GM06990 (cell line): ENCODE measurements at places on chromosomes 7 and 10.

GRCh38 chr10:118926441-118926840 lies 103.1 kb upstream of the NANOS1 start:
- no peak for DNase-seq

DNA sequence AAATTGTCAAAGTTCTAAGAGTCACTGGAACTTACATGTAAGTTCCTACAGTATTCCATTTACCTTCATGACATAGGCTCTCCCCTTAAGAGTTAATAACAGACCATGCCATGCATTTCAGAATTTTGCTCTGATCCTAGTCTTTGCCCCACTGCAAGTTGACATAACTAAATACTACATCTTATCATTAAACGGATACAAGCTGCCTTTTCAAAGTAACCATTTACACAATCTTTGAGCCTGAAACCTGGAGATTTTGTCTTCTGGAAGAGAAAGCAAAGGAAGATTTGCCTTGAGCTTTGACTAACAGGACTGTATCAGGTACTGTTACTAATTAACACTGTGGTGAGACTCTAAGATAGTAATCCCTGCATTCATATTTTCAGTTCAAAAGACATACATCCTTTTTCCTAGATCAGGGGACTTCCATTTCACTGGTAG lies 9.3 kb upstream of the AKR1D1 start:
- no peak for DNase-seq

- DNase-seq, result no peak
Observed at GRCh38 chr10:44743535-44743934, 167.6 kb upstream of the TMEM72 start.

DNA sequence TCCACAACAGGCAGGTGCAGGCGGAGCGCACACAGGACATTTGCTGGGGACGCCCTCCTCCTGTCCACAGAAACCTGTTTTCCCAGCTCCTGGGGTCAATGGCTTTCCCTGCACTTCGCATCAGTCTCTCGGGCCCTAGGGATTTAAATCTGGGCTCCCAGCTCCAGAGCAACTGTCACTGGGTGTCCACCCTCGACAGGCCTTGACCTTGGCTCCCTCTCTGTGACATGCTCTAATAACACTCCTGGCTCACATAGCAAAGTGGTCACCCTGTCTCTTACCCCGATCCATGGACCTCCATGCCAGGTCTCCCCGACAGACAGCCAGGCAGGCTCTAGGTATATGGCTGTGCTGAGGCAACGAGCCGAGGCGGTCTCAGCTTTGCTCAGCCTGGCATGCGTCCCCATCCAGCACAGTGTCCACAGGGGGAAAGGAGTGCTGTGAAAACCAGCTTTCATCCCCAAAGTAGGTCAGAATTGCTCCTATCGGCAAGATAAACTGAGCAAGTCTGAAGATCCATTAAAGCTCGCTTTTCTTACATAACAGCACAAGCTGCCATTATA lies 195.6 kb downstream of the TNS3 start:
- DNase-seq, result no peak

GRCh38 chr10:21398563-21399231 lies 126.8 kb downstream of the SKIDA1 start:
- DNase-seq, result no peak

DNA sequence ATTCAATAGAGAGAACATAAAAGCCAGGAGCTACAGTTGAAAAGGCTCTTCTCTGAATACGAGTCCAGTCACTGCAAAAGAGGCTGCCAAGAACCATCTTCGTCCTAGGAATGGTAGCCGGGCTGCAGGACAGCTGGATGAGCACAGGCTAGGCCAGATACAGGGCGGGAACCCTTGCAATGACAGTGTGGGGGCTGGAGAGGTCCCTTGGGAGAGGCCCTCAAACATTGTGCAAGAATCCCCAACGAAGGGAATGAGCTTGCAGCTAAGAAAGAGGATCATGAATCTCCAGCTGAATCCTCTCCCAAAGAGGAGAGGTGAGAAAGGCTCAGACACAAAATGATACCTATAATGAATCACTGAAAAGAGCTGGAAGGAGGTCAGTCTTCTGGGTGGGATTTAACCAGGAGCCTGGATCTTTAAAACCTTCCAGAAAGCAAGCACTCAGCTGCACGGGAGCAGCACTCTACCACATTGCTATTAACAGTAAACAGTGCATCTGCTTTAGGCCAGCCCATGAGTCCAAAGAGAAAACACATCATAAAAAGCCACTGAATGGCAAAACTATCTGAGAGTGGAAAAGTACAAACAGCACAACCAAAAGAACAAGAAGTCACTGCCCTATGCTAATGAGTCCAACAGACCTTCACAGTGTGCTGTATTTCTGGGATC lies 287.9 kb downstream of the TNS3 start:
- no peak for DNase-seq

GRCh38 chr7:127751062-127751461 lies 99.1 kb downstream of the SND1 start:
- DNase-seq, result no peak

GRCh38 chr7:103951311-103951710 lies 38.1 kb downstream of the RELN start:
- no peak for DNase-seq

DNA sequence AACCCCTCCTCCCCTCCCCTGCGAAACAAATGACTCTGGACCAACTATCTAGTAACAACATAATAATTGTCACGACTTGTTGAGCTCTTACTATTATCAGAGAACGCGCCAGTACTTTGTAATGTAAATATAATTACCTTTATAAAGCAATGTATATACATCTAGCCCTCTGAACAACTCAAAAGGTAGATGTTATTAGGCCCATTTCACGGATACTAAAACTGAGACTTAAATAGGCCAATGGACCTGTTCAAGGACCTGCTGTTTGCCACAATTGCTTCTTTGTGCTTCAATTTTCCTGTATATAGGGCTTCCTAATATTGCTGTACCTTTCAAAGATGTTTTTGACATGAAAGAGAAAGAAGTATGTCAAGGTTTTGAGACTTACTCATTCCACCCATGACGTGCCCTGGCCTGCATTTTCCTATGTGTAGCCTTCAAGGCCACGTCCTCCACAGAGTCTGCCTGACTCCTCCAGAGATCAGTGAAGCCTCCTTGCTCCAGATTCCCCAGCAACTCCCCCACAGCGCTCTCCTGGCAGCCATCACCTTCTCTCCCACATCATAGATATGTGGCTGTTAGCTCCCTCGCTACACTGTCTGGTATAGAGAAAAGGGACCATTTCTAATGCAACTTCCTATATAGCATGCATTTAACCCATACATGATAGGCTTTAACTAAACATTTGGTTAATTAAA lies 156.6 kb downstream of the SKIDA1 start:
- DNase-seq, result no peak

GRCh38 chr7:14270099-14270498 lies 280.6 kb upstream of the ETV1 start:
- no peak for DNase-seq

- no peak for DNase-seq
Observed at GRCh38 chr7:128867842-128868623, 5.4 kb downstream of the ATP6V1F start.

- no peak for DNase-seq
Observed at GRCh38 chr10:60955957-60956425, 12.0 kb upstream of the RHOBTB1 start.

DNA sequence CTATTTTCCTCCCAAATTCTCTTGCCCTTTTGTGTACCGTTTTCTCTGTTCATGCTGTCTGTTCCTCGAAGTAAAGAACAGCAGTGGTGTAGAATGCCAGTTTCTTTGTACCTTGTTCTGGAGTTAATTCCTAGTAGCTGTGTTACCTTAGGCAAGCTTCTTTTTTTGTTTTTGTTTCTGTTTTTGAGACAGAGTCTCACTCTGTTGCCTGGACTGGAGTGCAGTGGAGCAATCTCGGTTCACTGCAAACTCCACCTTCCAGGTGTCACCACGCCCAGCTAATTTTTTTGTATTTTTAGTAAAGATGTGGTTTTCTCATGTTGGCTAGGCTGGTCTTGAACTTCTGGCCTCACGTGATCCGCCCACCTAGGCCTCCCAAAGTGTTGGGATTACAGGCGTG lies 221.2 kb downstream of the BBS9 start:
- DNase-seq, result no peak

- DNase-seq, result no peak
Observed at GRCh38 chr7:54326592-54327167, 215.5 kb upstream of the VSTM2A start.

- no peak for DNase-seq
Observed at GRCh38 chr10:94264085-94264484, 98.7 kb downstream of the NOC3L start.

- no peak for DNase-seq
Observed at GRCh38 chr7:131094685-131095084, 233.0 kb upstream of the MKLN1 start.

DNA sequence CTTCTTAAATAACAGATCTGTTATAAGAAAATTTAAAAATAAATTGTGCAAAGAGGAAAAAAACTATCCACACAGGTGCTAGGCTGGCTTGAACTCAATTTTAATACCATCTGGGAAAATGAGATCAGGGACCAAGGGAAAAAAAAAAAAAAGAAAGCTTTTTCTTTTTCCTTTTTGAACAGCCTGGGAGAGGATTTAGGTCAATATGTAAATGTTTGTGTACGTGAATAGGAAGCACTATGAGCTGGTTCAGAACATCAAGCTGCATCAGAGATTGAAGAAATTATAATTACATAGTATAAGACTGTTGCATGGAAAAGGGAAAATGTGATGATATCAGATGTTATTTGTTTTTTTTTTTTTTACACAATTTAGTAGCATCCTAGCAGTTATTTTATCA lies 548.0 kb downstream of the ARL4A start:
- no peak for DNase-seq

DNA sequence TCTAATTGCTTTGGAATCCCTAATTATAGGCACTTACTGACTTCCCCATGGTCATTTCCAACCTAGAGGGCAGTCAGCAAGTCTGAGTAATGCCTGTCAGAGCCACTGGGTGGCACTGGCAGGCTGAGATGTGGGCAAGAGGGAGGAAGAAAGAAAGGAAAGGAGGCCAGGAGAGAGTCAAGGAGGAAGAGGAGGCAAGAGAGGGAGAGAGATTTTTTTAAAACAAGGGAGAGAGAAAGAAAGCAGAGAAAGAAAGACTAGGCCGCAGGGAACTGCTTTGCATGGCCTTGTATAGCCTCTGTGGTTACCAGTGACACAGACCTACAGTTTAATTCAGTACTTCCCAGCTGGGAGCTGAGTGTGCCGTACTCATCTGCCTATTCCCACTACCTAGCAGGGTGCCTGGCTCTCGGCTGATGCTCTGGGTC lies 210.4 kb upstream of the ADO start:
- DNase-seq, result no peak

DNA sequence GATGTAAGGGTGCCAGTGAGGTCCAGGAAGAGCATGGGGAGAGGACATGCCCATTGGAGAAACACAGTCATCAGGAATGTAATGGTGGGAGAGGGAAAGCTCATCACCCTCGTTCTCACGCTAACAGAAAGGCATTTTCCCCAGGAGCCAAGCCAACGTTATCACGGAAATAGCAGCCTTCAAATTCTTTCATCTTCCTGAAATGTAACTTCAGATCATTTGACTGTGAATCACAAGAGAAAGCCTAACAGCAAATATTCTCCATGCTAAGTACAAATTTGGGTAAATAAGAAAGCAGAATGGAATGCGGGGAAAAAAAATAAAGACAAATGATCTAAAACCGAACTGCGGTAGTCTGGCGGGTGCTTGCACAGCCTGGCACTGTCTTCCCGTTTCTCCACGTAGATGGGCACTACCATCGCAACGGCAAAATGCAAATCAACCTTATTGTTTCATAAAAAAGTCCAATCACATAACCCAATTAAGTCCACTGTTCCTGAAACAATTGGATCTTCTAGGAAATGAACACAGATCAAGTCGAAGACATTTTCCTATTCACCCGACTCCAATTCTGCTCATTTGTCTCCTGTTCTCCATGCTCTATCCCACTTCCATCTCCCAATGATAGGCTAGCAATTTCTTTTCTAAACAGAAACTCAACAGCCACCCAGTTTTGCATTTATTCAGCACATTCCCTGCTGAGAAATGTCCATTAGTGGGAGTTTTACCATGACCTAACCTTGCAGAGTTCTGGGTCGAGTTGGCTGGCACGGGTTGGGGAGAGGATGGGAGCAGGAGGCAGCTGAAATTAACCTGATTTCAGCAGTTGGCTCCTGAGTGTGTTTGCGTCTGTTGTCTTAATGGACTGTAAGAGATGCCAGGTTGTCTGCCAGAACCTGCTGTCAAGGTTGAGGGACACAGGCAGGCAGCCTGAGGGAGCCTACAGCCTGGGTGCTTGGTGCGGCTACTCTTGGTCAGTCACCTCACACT lies 74.6 kb upstream of the FRMD4A start:
- no peak for DNase-seq

- no peak for DNase-seq
Observed at GRCh38 chr10:106959521-106959920, 205.0 kb downstream of the SORCS1 start.

DNA sequence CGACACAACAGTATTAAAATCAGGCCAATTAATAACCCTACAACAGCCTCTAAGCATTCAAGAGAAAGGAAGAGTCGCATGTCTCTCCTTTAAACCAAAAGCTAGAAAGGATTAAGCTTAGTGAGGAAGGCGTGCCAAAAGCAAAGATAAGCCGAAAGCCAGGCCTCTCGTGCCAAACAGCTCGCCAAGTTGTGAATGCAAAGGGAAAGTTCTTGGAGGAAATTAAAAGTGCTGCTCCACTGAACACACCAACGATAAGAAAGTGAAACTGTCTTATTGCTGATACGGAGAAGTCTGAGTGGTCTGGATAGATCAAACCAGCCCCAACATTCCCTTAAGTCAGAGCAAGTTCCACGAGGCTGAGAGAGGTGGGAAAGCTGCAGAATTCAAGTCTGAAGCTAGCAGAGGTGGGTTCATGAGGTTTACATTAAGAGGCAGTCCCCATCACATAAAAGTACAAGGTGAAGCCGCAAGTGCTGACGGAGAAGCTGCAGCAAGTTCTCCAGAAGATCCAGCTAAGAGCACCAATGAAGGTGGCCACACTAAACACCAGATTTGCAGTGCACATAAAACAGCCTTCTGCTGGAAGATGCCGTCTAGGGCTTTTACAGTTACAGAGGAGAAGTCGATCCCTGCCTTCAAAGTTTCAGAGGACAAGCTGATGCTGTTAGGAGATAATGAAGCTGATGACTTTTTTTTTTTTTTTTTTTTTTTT lies 194.8 kb downstream of the MAD1L1 start:
- no peak for DNase-seq

- DNase-seq, result no peak
Observed at GRCh38 chr7:582931-583330, 63.3 kb upstream of the PDGFA start.

DNA sequence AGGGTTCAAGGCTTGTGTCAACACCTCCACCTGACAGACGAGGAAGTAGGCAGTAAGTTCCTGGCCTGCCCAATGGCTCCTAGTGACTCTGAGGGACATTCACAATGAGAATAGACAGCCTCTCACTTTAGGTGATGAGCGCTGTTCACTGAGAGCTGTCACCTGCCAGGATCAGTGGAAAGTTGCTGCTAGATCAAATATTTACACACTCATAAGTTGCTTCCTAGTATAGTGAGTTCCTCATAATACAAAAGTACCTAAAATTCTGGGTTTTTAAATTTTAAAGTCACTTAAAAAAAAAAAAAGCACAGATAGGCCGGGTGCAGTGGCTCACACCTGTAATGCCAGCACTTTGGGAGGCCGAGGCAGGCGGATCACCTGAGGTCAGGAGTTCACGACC lies 320.8 kb downstream of the PRPF18 start:
- DNase-seq, result peak; percentile 54

GRCh38 chr10:12702215-12702770 lies 299.2 kb downstream of the CCDC3 start:
- DNase-seq, result no peak

- DNase-seq, result no peak
Observed at GRCh38 chr10:132607961-132608495, 70.4 kb downstream of the INPP5A start.
